ENCODE measurements at places on chromosomes 2 and 18. TPM values are rescaled to one million over a fixed set of nuclear protein-coding genes. Genes with fewer than 3 reads are reported as not detected.

DPYSL5 gene
- not detected for total RNA-seq

MSTN gene
- total RNA-seq = 0.85 TPM

ZBTB7C gene
- total RNA-seq = 44.2 TPM

UNC80 gene
- total RNA-seq = 0.22 TPM

DNA sequence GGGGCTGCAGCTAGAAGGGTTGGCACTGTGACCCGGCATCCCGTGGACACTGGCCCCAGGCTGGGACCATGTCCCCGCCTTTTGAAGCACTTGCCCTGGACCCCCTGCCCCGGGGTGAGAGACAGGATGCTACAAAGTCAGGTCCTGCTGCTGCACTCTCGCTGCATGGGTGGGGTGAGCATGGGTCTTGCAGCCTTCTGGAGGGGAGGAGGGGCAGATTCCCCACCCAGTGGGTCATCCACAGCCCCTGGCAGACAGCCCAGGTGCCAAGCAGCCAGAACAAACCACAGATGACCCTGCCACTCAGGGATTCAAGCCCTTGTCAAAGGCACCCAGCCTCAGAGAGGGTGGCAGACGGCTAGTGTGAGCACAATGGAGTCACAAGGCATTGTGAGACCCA lies 5.7 kb upstream of the NMUR1 start:
- DNase-seq = no peak

GRCh38 chr2:158664987-158665386 lies 130.1 kb upstream of the DAPL1 start:
- DNase-seq = no peak

DNA sequence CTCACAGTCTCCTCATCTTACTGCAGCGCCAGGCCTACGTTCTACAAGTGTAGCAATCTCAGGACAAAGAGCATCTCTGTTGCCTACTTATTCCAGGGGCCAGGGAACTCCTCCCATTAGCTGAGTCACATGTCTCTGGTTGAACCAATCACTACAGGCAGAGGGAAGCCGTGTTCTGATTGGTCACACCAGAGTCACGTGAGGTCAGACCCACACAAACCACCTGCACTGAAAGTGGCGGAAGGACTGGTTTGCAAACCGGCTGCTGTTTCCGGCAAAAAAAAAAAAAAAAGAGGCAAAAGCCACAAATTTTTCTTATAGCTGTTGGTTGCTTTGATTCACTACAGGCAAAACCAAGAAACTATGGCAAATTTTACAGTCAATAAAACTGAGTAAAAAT lies 21.9 kb upstream of the USP14 start:
- DNase-seq = no peak

DNA sequence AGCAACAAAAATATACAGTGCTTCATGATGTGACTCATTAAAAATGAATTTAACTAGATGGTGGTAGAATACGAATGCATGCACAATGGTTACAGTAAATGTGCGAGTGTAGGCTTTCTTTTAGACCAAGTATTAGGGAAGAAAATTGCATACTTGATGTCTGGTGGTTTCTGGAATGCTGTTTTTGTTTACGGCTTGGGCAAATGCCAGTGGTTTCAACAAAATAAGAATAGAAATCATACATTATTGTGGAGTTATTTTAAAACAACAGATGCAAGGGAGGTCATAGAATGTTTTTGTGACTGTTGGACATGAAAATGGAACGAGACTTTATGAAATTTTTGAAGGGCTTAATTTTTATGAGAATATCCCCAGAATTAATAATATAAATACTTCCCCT lies 580.9 kb downstream of the PLCL1 start:
- DNase-seq = no peak

DNA sequence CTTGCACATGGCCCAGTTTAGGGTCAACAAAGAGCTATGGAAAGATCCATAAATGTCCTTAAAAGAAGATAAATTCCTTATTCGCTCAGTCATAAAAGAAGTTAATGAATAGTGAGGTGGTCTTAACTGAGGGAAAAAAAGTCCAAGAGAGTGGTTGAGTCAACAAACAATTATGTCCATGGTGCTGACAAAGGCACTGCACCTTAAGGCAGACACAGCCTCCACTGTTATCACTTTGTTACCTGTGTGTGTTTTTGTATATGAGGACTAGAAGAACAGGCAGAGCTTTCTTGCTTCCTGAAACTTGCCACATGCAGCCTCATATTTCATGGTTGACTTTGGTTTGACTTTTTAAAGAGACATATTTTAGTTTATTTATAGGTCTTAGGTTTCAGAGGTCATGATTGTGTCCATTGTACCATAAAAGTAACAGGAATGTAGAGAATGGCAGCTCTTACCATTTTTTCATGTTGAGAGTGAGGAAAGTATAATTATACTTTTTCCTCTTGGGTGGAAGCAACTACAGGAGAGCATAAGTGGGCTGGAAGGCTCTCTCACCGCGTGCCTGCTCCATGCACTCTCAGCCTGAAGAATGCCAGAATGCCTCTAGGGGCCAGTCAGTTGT lies 93.6 kb downstream of the XRCC5 start:
- no peak for DNase-seq

GRCh38 chr18:9872823-9873222 lies 12.9 kb upstream of the TXNDC2 start:
- DNase-seq = no peak

DNA sequence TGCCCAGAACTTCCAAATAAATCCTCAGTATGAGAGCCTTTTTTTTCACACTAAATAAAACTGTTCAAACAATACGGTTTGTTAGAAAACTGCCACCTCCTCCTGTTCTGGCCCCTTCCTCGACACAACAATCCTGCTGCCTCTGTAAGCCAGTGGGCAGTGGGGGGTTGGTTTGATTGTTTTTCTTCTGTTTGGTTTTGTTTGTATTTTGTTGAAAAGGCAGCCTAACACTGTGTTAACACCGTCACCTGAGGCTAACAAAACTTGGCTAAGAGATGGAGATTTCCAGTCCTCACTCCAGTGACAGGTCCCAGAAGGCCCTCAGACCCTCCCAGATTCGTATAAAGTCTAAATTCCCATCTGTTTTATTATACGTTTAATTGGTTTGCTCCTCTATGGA lies 402.1 kb downstream of the ZNF521 start:
- no peak for DNase-seq

DNA sequence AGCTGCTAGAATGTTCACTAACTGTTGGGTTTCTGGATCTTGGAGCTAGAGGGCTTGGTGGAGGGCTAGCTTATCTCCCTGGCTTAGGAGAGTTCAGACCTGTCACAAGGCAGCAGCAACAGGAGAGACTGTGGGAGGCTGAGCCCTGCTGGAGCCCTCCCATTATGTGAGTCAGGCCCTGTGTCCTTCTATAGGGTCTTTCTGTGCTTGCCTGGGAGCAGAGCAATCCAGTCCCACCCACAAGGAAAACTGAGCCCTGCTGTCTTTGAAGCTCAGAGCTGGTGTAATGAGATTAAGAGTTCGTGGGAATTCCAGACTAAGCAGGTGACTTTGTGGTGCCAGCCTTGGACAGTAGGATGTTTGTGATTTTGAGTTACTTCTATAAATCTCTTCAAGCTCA lies 249.0 kb downstream of the TTC32 start:
- no peak for DNase-seq

DNA sequence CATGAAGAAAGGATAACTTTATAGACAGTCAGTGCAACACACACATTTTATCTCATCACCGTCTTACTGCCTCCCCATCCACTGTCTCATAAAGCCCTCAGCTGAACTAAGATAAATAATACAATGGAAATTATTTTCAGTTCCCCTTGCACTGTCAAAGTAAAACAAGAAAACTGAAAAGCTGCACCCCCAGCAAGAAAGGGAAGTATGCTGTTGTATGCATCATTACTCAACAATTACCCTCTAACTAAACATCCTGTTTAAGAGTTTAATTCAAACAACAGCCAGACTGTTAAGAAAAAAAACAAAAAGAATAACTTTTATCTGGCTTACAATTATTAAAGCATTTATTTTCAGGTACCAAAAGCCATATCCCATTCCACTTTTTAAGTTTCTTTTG lies 25.0 kb downstream of the MPPE1 start:
- DNase-seq = no peak

- DNase-seq = no peak
These were observed 150.2 kb downstream of the CCDC85A start for GRCh38 chr2:56333812-56334485.

- DNase-seq = no peak
These were observed 20.9 kb downstream of the GKN2 start for GRCh38 chr2:68931799-68932198.

- no peak for DNase-seq
These were observed 9.3 kb downstream of the KCNIP3 start for GRCh38 chr2:95306336-95306895.

DNA sequence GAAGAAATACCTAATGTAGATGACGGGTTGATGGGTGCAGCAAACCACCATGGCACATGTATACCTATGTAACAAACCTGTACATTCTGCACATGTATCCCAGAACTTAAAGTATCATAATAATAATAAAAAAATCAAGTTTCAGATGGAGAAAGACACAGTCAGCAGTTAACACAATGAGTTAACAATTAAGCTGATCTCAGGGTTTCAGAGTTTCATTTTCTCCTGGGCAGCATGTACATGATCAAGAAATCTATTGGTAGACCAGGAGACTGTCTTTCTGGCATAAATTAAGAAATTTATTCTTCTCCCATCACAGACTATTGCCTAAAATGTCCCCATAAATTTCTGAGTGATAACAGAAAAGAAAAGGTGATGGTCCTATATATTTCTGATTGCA lies 155.3 kb downstream of the RAD51AP2 start:
- DNase-seq = no peak
